ENCODE measurements at places on chromosomes 11 and 22. TPM values are rescaled to one million over a fixed set of nuclear protein-coding genes. Genes with fewer than 3 reads are reported as not detected.

Gene YAP1
- total RNA-seq = 152 TPM

Gene ACTN3
- total RNA-seq = 0.16 TPM

Gene GRAMD1B
- total RNA-seq = 3.5 TPM

Gene SF3A1
- total RNA-seq = 193 TPM

Gene TECTA
- total RNA-seq = 0.83 TPM

Gene NXPE2
- 0.21 TPM for total RNA-seq

Gene HOATZ
- total RNA-seq = not detected

Gene FAT3
- 16.1 TPM for total RNA-seq

Gene GVQW3
- total RNA-seq = 2.4 TPM
